Astrocyte of the hippocampus (primary cell): ENCODE measurements at places on chromosomes 5 and 9.

- DNase-seq, result peak; percentile 77
Measured at GRCh38 chr9:126326228-126327005, at the start of gene MVB12B. Gene MVB12B, plus strand, starts transcription at chr9:126326829. Its CDS starts 101 bp downstream, at chr9:126326930.

DNA sequence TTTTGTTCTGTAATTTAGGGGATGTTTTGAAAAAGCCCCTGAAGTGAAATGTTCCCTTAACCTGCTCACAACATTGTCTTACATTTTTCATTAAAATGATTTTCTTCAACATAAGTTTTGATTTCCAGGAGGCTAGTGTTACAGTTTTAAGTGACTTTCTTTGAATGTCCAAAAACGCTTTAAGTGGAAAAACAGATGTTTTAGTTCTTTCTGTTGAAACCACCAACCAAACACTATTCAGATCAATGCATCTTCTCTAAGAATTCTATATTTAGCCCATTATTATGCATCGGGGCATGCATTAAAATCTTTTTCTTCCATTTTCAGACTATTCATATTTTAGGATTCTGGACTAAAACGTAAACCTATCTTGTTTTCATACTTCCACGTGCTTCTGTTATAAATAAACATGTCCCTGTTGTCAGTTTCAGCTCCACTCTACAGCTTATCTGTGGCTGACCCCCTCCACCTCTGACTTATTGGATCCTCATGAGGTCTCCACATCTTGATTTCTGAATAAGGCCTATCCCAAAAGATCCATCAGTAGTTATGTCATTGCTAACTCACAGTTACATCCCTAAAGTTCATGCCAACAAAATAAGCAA, 882.3 kb upstream of the SEMA6A start:
- no peak for DNase-seq

DNA sequence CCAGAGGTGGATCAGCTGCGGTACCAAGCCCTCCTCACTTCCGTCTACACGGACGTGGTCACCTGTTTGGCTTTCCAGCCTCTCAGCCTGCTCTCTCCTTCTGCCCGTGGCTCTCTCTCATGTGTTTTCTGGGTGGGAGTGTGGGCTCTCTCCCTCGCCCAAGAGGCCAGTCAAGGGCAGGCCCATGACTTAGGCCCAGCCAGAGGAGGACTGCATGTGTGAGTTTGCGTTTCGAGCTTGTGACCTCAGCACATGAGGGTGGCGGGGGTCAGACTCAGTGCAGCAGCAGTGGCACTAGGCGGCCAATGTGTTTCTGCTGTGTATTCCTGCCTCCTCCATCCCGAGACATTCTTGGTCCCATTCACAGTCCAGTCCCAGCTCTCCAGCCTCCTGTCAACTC, 82.5 kb upstream of the SMIM23 start:
- no peak for DNase-seq

DNA sequence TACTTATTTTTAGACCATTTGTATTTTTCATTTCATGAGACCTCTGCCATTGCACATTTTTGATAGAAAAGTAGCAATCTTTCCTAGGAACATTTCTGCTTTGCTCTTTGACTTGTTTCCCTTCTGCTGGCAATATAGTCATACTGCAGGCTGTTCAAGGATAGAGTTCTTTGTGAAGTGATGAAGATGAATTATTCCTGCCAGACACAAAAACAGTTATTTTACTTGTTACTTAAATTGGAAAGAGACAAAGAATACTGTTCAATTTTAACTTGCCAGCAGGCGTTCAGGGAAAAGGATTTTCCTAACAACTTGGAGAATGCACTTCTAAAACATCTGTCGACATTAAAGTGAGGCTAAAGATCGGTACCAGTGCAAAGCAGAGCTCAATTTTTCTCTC, 251.7 kb upstream of the ACTBL2 start:
- DNase-seq, result no peak

DNA sequence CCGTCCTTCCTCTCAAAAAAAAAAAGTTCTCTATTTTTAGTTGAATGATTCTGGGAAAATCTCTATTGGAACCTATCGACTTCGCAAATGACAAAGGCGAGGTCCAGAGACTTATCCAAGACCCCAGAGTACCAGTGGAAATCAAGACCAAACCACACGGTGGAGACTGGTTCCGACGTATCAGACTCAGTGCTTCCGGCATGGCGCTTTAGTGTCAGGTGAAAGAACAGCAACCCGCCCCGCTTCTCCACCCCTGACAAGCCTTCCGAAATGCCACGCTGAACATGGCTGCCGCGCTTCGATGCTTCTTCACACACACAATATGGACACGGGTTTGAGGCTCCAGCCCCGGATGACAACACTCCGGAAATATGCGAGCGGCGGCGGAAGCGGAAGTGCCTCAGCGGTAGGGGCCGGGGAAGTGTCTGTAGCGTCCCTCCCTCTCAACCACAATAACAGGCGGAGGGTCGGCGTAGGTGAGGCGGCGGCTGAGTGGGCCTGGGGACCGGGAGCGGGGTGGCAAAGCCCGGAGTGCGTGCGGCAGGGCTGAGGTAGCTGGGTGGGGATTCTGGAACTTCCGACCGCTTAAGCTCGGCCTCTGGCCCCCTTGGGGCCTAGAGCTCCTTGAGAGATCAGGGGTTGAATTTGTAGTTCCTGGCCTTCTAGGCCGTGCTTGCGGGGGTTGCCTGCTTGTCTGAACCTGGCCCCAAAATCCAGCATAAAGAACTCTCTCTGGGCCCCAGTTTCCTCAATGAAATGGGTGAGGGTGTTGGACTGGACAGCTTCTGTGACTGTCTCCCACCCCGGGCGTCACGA, at the start of gene FBXO38:
Gene FBXO38 (plus strand): TSS at position 395 of the 816 bp plus-strand sequence. CDS start 10,819 bp downstream, outside the sequence.
- DNase-seq, result peak; percentile 98

- DNase-seq, result no peak
Measured at GRCh38 chr5:38543886-38544285, 12.6 kb downstream of the LIFR start.

DNA sequence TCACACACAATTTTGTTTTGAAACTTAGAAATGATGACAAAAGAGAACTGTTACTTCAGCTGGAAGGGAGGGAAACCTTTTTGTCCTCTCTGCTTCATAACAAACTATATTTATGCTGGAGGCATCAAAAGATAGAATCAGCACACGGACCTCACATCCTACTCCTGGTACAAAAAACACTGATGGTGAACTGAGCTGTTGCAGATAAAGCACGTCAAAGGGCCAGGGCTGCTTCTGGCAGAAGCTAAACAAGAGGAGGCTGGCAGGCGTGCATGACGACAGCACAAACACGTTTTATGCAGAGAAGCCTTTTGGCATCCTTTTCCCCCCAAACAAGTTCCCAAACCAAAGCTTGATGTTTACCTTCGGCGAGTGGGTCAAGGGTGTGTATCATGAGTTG, 169.6 kb downstream of the SLC24A2 start:
- no peak for DNase-seq

DNA sequence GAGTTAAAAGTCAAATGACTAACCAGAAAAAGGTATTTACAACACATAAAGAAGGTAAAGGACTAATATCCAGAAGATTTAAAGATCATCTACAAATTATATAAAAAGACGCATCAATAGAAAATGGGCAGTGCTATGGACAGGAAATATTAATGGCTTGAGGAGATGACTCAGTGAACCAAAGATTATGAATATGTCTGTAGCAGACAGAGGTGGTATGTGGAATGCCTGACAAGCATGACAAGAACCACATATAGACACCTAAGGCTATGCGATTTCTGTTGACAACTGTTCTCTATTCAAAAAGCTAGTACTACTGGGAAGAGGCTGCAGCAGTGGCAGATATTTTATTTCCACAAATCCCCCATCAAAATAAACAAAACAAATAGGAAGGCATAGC, 177.0 kb upstream of the SH3GL2 start:
- DNase-seq, result no peak

DNA sequence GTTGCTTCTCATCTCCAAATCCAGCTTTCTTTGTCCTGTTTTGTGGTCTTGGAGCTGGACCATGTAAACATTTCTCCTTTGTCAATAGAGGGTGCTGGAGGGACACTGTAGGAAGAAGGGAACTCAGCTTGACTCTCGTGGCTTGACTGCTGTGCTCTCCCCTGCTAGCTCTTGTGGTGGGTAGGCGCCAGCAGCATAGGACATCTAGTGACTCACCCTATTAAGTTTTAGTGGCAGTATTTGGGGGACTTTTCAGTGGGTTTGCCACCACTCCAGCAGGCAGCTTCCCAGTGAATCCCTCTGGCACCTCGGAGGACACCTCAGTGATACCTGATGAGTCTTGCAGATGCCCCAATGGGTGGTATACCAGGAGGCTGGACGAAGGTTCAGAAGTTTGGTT, 97.8 kb downstream of the TSSK1B start:
- DNase-seq, result peak; percentile 79

DNA sequence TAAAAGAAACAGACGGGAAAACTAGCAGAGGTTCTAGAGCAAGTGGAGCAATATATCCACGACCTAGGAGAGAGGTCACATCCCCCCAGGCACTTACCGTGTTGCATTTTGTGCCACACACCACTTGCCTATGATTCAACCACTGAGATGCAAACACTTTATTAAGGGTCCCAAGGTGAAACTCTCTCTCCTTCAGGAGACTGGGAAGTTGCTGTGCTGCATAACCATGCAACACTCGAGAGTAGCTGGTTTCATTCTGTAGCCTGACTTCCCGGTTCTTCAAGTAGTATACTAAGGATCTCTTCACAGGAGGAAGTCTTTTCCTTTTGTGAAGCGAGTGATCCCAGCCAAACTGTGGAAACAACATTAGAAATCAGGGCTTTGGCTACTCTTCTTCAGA, 1.6 kb downstream of the DCAF12 start:
- peak; percentile 16 for DNase-seq

GRCh38 chr5:172105811-172106210, 82.2 kb downstream of the STK10 start:
- DNase-seq, result no peak

DNA sequence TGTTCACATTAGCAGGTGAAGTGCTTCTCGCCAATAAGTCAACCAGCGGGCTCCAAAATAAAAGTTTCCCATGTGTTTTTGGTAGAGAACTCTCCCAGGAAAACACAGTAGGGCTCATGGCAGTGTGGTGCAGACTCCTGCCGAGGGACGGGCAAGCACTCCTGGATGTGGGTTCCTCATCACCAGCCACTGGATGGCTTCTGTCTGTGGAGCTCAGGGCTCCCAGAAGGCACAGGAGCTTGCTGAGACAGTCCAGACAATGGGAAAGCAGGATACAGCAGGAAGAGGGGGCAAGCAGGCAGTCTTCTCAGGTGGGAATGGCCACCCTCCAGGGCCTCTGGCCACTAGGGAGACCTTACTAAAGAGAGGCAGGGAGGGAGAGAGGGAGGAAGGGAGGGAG, 142.4 kb downstream of the HSD17B3 start:
- DNase-seq, result no peak

- DNase-seq, result peak; percentile 21
Measured at GRCh38 chr5:60340965-60341471, 358.9 kb downstream of the DEPDC1B start.

DNA sequence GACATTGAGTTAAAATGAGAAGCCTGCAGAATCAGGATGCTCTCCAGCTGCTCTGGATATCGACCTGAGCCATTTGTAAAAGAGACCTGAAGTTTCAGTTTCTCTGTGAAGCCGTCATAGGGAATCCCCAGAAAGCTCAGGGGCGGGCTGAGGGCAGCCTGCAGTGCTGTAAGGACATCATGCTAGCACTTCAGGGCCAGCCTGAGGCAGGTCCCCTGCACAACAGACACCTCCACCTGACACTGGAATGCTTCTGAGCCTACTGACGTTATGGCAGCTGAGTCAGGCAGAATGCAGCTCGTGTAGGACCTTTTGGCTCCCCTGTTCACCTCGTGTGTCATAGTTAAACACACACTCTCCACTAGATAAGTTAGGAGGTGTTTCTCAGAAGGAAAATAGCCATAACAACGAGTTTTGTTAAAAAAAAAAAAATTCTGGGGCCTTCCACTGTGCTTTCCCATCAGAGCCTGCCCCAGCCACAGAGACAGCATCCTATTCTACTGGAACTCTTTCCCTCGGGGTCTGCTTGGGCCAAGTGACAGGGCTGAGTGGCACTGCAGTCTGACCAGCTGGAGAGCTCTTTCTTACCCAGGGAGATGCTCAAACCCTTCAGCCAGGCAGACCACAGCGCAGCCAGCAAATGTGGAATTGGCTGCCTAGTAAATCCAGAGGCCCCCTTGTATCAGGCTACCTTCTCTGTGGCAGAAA, 354.9 kb downstream of the DIRAS2 start:
- no peak for DNase-seq

DNA sequence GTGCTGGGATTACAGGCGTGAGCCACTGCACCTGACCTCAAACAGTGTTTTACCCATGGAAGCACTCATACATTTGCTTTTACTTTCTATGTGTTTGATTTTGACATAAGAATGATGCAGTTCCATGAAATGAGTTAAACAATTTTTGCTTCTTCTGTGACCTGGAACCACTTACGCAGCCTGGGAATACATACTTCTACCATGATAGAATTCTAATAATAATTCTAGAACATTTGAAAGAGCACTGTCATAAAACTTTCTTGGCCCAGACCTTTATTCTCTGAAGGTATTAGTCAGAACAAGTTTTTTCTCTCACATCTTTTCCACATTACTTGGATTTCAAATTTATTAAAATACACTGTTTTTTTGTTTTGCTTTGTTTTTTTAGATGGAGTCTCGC, 25.3 kb upstream of the COL5A1 start:
- DNase-seq, result no peak

DNA sequence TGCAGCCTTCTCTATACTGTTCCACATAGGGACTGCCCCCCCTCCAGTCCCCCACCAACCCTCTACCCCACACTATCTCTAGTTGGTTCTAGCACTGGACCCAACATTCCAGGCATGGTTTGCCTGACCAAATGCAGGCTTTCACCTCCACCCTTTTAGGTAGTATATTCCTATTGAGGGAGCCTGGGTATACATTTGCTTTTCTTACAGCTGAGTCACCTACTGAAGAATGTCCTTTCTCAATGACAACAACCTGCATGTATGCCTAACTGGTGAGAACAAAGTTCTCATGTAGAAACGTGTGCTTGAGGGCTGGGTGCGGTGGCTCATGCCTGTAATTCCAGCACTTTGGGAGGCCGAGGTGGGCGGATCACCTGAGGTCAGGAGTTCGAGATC, 8.2 kb downstream of the TNIP1 start:
- DNase-seq, result peak; percentile 88

DNA sequence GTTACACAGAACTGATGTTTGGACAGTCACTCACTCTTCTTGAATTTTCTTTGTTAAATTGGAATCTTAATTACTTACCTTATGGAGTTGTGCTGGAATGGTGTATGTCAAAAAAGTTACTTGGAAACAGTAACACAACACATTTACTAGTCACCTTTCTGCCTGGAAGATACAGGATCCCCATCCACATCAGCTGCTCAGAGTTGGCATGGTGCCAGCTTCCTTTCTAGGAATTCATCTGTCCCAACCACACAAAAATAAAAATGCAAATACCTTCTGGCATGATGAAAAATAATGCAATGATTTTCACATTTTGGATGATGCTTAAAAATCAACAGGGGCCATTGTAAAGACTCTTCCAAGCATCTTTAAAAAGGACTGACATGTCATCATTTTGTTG, 341.5 kb downstream of the TMEM38B start:
- DNase-seq, result no peak

GRCh38 chr9:121196389-121196788, 5.3 kb downstream of the RAB14 start:
- DNase-seq, result no peak
